ENCODE measurements at places on chromosomes 16 and 17. TPM values are rescaled to one million over a fixed set of nuclear protein-coding genes. Genes with fewer than 3 reads are reported as not detected.

The YBX2 gene
- polyA plus RNA-seq: 0.49 TPM

The UNC13D gene
- 3.0 TPM for polyA plus RNA-seq

The ALOX15 gene
- not detected for polyA plus RNA-seq

The TEN1 gene
- 20.1 TPM for polyA plus RNA-seq

The CLDN7 gene
- polyA plus RNA-seq: 1.3 TPM

The SMPD3 gene
- polyA plus RNA-seq: 0.03 TPM

The ELP5 gene
- 41.4 TPM for polyA plus RNA-seq

The RCVRN gene
- polyA plus RNA-seq: 0.66 TPM

The RNF43 gene
- polyA plus RNA-seq: 0.86 TPM

The CALB2 gene
- 0.66 TPM for polyA plus RNA-seq

The CDK3 gene
- 11.3 TPM for polyA plus RNA-seq

The ZACN gene
- 1.6 TPM for polyA plus RNA-seq

The PIPOX gene
- polyA plus RNA-seq: 0.22 TPM

The B4GALNT2 gene
- not detected for polyA plus RNA-seq

The SCARF1 gene
- polyA plus RNA-seq: 10.2 TPM

The HOXB5 gene
- polyA plus RNA-seq: 0.15 TPM

The CCDC144A gene
- 2.2 TPM for polyA plus RNA-seq

The OSGIN1 gene
- 5.6 TPM for polyA plus RNA-seq

The PRAC2 gene
- polyA plus RNA-seq: not detected

The C16orf95 gene
- polyA plus RNA-seq: 1.7 TPM

The FTO gene
- 21.3 TPM for polyA plus RNA-seq

The YPEL2 gene
- polyA plus RNA-seq: 15.7 TPM

The CTRL gene
- 2.0 TPM for polyA plus RNA-seq

The SLFN11 gene
- 4.3 TPM for polyA plus RNA-seq

Data from heart right ventricle (tissue), 16 donors.